Naive B cell (primary cell): ENCODE measurements at places on chromosomes 12 and 14.

GRCh38 chr14:33460164-33460563 is 490.7 kb downstream of the EGLN3 start:
- DNase-seq: no peak

- no peak for DNase-seq
These were observed 85.0 kb downstream of the BRMS1L start for GRCh38 chr14:35911097-35911496.

- no peak for DNase-seq
These were observed 15.8 kb downstream of the KRT7 start for GRCh38 chr12:52248541-52249461.

GRCh38 chr12:48803675-48804074 is 14.6 kb upstream of the CACNB3 start:
- DNase-seq: no peak

DNA sequence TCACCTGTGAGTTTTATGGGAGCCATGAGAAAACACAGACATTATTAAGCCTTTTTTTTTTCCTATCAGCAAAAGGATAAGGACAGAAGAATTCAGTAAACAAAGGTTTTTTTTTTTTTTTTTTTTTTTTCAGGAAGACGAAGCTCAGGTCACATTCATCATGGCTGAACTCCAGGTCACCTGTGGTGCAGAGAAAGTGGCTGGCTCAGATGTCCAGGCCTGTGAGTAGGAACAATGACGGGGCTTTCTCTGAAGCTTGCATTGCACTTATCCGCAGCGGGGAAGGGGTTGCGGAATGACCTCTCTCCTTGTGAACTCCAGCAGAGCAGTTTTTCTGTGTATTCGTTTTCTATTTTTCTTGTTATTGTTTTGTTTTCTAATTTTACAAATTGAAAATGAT is 759.6 kb upstream of the TMEM132C start:
- no peak for DNase-seq

GRCh38 chr12:92158796-92159439 is 13.3 kb upstream of the BTG1 start:
- peak; percentile 65 for DNase-seq

GRCh38 chr14:22538671-22539228 is 50.3 kb downstream of the DAD1 start:
- DNase-seq: no peak

DNA sequence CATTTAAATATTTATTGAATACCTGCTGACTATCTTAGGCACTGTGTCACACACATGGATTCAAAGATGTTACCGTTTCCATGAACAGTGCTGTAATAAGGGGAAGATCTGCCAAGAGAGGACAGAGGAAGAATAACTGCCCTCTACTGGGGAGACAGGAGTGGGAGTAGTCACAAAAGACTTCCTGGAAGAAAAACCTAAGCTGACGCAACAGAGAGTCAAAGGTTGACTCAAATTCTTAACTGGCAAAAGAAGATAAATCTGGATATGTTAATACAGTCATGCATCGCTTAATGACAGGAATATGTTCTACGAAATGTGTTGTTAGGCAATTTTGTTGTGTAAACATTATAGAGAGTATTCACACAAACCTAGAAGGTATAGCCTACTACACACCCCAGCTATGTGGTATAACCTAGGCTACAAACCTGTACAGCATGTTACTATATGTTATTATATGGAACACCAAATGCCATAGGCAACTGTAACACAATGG is 51.5 kb downstream of the DCAF5 start:
- DNase-seq: no peak
